Dermis blood vessel endothelial cell (primary cell): ENCODE measurements at places on chromosomes 1 and 21. TPM values are rescaled to one million over a fixed set of nuclear protein-coding genes. Genes with fewer than 3 reads are reported as not detected.

Gene BARHL2
- not detected in 2 replicates for total RNA-seq

Gene UTS2
- not detected in 2 replicates for total RNA-seq

Gene FMO3
- total RNA-seq = 0.37 TPM in 1 of 2 replicates, not detected in the other

Gene ZNF684
- total RNA-seq = 3.3 and 4.4 TPM in 2 replicates

Gene GPR52
- total RNA-seq = 0.33 and 1.0 TPM in 2 replicates

Gene HSD11B1
- total RNA-seq = not detected in 2 replicates

Gene RAB25
- total RNA-seq = not detected in 2 replicates

Gene MAP7D1
- total RNA-seq = 77.9 and 106 TPM in 2 replicates

Gene A3GALT2
- not detected in 2 replicates for total RNA-seq

Gene FNDC10
- total RNA-seq = 0.68 and 1.4 TPM in 2 replicates

Gene NKAIN1
- total RNA-seq = 0.70 TPM in 1 of 2 replicates, not detected in the other

Gene EXTL2
- total RNA-seq = 13.4 and 21.3 TPM in 2 replicates

Gene ADORA3
- not detected in 2 replicates for total RNA-seq
